ENCODE measurements at places on chromosomes 1 and 21. TPM values are rescaled to one million over a fixed set of nuclear protein-coding genes. Genes with fewer than 3 reads are reported as not detected.
A peak's percentile ranks its signal among the peaks of the same experiment; 100 is the strongest.

DNA sequence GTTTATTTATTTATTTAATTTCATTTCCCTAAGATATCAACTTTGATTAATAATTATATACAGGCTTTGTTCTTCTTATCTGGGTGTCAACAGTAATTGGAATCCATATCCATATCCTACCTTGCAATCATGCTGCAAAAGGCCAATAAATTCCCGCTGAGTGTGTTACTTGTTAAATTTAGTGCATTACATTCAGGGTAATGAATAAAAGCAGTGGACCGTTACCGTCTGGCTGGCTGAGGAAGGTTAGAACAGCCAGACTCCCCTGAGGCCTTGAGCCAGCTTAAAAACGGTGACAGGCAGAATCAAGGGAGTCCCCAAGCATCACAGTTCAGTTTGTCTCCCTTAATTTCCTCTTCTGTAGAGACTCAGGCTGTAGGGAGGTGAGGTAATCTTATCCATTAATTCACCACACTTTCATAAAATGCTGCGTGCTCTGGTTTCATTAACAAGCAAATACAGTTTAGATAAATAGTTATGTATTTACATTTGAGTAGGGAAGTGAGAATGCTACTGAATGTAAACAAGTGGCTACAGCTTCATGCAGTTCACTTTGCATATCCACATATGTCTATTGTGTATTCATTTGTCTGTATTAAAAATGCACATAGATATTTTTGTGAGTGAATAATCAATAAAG lies 888.2 kb upstream of the CXADR start:
- DNase-seq, result no peak
- H3K27ac ChIP-seq, result no peak overlapping the region
- H3K4me3 ChIP-seq, result no peak overlapping the region
- H3K36me3 ChIP-seq, result no peaks in the 10 kb centered on the region

DNA sequence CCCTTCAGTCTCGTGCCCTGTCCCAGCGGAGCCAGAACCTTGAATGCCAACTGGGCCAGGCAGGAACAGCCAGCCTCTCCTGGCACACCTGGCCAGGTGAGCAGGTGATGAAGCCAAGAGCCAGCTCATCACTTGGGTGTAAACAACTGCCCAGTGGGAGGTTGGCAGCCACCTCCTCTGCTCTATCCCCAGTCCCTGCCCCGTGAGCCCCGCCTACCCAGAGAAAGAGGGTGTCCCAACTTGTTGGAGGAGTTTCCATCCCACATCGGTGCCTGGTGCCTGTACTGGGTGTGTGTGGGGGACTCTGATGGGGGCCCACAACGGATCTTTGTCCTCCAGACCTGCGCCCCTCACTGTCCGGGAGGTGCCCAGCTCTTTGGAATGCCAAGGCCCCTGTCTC lies 17.8 kb upstream of the FAM131C start:
- no peaks in the 10 kb centered on the region for H3K36me3 ChIP-seq
- H3K4me3 ChIP-seq, result no peak overlapping the region
- H3K4me1 ChIP-seq, result peaks cover 5% of the 10 kb centered on the region
- no peak for DNase-seq

GRCh38 chr21:29078869-29079767 lies 5.7 kb upstream of the CCT8 start:
- no peak for DNase-seq
- H3K36me3 ChIP-seq, result no peaks in the 10 kb centered on the region
- H3K27ac ChIP-seq, result peak overlapping the region; percentile 89
- H3K4me1 ChIP-seq, result peaks cover 38% of the 10 kb centered on the region

DNA sequence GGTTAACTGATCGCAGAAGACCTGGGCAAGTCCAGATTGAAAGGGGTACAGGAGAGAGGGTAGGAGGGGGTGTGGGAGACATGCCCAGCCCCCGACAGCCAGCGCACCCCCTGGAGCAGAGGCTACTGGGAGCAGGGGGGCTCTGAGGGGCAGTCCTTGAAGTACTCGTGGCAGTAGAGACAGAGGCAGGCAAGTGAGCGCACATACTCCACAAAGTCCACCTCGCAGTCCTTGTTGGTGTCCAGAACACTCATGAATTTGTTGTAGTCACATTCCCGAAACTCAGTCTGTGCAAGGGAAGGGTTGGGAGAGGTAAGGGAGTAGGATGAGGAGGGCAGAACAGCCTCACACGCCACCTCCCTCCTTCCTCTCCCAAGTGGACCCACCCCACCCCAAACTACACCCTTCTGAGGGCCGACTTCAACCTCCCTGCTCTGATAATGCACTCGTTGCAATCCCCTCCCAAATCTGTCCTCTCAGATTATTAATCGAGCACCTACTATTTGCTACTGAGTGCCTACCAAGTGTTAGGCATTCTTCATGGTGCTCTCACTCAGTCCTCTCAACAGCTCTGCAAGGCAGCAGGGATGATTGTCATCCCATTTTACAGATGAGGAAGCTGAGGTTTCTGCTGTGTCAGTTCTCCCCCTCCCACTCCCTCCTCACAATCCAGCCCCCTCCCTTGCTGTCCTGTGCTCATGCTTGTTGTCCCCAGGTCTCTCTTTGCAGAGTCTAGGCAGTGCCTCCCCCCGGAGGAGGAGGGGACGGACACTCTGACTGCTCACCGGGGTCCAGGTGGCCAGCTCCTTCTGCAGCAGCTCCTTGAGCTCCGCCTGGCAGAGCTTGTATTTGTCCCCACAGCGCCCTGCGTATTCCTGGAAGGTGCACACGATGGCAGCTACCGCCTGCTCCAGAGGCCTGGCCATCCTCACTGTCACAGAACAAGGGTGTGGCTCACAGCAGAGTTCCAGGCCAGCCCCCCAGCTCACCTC lies 1.2 kb downstream of the S100A3 start:
- no peak for DNase-seq
- H3K36me3 ChIP-seq, result no peaks in the 10 kb centered on the region
- H3K4me1 ChIP-seq, result peaks cover 32% of the 10 kb centered on the region
- no peak overlapping the region for H3K4me3 ChIP-seq

- no peak overlapping the region for H3K27ac ChIP-seq
- no peaks in the 10 kb centered on the region for H3K36me3 ChIP-seq
- no peak for DNase-seq
Measured at GRCh38 chr21:41478319-41479177, 29.4 kb downstream of the TMPRSS2 start.

DNA sequence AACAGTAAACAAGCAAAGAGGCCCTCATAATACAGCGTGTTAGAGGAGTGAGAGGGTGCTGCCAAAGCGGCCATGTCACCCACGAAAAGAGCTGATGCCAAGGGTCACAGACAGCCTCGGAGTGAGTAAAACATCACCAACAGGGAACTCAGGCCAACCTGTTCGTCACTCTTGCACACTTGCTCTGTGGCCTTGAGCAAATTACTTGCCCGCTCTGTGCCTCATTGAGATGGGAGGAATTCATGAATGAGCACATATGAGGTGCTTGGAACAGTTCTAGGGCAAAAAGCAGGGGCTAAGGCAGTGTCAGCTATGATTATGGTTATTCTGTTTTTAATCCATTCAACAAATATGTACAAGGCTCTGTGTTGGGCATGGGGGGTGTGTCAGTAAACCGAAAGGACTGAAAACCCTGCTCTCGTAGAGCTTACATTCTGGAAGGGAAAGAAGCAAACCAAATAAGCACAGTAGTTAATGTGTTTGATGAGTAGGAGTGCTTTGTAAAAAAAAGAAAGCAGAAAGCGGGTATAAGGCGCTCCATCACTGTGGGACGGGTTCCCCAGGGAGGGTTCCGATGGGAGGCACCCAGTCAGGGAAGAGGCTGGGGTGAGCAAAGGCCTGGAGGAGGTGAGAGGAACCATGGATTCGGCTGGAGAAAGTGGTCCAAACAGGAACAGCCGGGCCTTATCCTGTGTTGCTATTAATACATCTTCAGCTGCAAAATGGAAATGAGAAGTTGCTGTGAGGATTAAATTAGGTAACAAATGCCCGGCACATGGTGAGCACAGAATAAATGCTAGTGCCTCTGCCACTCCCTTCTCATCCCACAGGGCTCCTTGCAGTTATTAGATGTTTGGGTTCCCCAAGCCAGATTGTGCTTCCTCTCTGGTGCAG lies 39.5 kb upstream of the RD3 start:
- no peak overlapping the region for H3K4me3 ChIP-seq
- no peak for DNase-seq
- H3K27me3 ChIP-seq, result no peaks in the 10 kb centered on the region
- H3K36me3 ChIP-seq, result no peaks in the 10 kb centered on the region
- H3K4me1 ChIP-seq, result no peaks in the 10 kb centered on the region

GRCh38 chr1:33442141-33442540 lies 11.2 kb upstream of the PHC2 start:
- H3K27ac ChIP-seq, result no peak overlapping the region
- H3K4me3 ChIP-seq, result no peak overlapping the region
- DNase-seq, result no peak
- H3K36me3 ChIP-seq, result no peaks in the 10 kb centered on the region
- H3K27me3 ChIP-seq, result peaks cover 59% of the 10 kb centered on the region
- peaks cover 3% of the 10 kb centered on the region for H3K4me1 ChIP-seq

GRCh38 chr21:41622831-41623548 lies 115.0 kb upstream of the TMPRSS2 start:
- H3K4me3 ChIP-seq, result no peak overlapping the region
- peaks cover 56% of the 10 kb centered on the region for H3K27me3 ChIP-seq
- H3K36me3 ChIP-seq, result no peaks in the 10 kb centered on the region

DNA sequence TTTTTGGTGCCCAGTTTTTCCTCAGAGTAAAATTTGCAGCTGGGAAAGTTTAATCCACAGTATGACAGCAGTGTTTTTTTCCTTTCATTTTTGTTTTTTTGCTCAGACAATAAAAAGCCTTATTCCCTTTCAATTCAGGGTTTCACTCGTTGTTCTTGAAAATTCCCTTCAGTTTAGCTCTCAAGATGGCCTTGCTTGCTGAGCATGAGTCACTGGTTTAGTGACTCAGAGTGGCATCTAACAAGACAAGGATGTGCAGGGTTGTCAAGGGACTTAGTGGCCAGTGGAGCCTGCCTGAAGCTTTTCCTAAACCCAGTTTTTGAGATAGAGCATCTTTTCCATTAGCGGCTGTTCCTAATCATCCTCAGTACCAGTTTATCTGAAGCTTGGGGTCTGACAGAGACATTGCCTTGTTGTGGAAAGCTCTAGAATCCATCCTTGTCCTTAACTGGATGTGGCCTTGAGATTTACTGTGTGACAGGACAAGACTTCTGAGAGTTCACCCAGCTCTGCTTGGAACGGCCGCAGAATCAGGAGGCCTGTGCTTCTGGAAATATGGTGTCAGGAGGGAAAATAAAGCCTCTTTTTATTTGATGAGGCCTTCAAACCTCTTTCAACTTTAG lies 48.4 kb upstream of the DNAJC6 start:
- peaks cover 7% of the 10 kb centered on the region for H3K4me1 ChIP-seq
- H3K4me3 ChIP-seq, result no peak overlapping the region
- H3K27ac ChIP-seq, result no peak overlapping the region
- DNase-seq, result no peak
- H3K27me3 ChIP-seq, result peaks cover 9% of the 10 kb centered on the region
- no peaks in the 10 kb centered on the region for H3K36me3 ChIP-seq

- H3K27ac ChIP-seq, result no peak overlapping the region
- DNase-seq, result no peak
- H3K4me1 ChIP-seq, result no peaks in the 10 kb centered on the region
- no peak overlapping the region for H3K4me3 ChIP-seq
- H3K27me3 ChIP-seq, result peaks cover 23% of the 10 kb centered on the region
Measured at GRCh38 chr1:206144605-206145004, 27.4 kb upstream of the AVPR1B start.

The AJAP1 gene
- total RNA-seq, result not detected
